MCF 10A (cell line): ENCODE measurements at places on chromosomes 4 and X. TPM values are rescaled to one million over a fixed set of nuclear protein-coding genes. Genes with fewer than 3 reads are reported as not detected.

Gene CSAG3
- total RNA-seq: not detected in 2 replicates

Gene TCEAL6
- not detected in 2 replicates for total RNA-seq

Gene CLCN5
- total RNA-seq: 4.9 and 6.7 TPM in 2 replicates

Gene FDCSP
- not detected in 2 replicates for total RNA-seq

Gene EGFL6
- not detected in 2 replicates for total RNA-seq

Gene EXOC1L
- not detected in 2 replicates for total RNA-seq

Gene GC
- total RNA-seq: not detected in 2 replicates

Gene TFE3
- 45.3 and 71.7 TPM in 2 replicates for total RNA-seq

GRCh38 chr4:103443324-103443723 lies 245.2 kb upstream of the CENPE start:
- H3K4me1 ChIP-seq: no peaks in the 10 kb centered on the region
- no peak overlapping the region for H3K27ac ChIP-seq
- H3K36me3 ChIP-seq: no peaks in the 10 kb centered on the region
- peak; percentile 46 for DNase-seq
- H3K4me3 ChIP-seq: no peak overlapping the region

DNA sequence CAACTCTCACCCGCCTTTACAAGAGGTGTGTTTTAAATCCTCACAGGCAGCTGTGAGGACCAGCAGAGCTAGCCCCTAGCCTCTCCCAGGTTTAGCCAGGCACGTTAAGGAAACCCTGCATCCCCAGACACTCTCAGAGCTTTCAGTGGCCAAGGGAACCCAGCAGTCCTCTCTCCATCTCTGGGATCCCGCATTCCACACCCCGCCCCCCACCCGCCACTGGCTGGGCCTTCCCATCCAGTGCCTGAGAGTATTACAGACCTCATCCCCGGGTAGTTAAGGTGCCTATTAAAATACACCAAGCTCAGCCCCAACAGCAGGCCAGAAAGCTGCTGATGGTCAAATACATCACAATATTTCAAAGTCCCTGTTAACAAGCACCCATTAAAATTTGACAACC lies 256.2 kb downstream of the BCOR start:
- H3K36me3 ChIP-seq: no peaks in the 10 kb centered on the region
- H3K27ac ChIP-seq: no peak overlapping the region
- no peak overlapping the region for H3K4me3 ChIP-seq
- no peaks in the 10 kb centered on the region for H3K4me1 ChIP-seq
- peaks cover 43% of the 10 kb centered on the region for H3K27me3 ChIP-seq
- no peak for DNase-seq

DNA sequence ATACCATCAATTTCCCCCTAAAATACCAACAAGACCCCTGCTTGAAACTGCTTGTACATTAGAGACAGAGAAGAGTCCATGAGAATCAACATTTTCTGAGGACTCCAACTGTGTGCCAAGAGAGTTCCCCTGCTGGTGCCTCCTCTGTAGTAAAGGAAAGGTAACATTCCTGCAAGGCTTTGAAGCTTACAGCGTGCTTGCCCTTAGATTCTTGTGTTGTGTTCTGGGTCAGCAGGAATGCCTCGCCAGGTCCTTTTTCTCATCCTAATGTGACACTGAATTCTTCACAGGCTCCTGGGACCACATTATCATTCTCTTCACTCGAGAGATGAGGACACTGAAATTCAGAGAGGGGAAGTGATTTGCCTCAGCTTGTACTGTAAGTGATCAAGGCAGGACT lies 9.7 kb upstream of the EOLA2 start:
- peaks cover 43% of the 10 kb centered on the region for H3K27me3 ChIP-seq
- no peak overlapping the region for H3K27ac ChIP-seq
- H3K36me3 ChIP-seq: peaks cover 11% of the 10 kb centered on the region
- no peaks in the 10 kb centered on the region for H3K4me1 ChIP-seq

DNA sequence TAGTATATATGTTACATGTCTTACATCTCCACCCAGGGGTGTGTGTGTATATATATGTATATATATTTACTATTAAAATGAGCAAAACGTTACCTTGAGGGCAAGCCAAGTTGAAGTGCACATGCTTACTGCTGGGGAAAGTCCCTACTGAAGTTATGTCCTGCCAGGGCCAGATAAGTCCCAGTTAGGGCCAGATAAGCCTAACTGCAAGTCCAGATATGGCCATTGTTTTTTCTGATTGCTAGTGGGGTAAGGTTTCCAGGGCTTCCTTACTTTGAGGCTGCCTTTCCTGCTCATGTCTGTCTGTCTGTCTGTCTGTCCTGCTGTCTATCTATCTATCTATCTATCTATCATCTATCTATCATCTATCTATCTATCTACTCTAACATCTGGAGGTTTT lies 19.3 kb upstream of the ZNF81 start:
- H3K4me3 ChIP-seq: no peak overlapping the region
- DNase-seq: no peak
- H3K4me1 ChIP-seq: peaks cover 16% of the 10 kb centered on the region
- H3K27me3 ChIP-seq: no peaks in the 10 kb centered on the region
- no peak overlapping the region for H3K27ac ChIP-seq
- H3K36me3 ChIP-seq: peaks cover 6% of the 10 kb centered on the region

DNA sequence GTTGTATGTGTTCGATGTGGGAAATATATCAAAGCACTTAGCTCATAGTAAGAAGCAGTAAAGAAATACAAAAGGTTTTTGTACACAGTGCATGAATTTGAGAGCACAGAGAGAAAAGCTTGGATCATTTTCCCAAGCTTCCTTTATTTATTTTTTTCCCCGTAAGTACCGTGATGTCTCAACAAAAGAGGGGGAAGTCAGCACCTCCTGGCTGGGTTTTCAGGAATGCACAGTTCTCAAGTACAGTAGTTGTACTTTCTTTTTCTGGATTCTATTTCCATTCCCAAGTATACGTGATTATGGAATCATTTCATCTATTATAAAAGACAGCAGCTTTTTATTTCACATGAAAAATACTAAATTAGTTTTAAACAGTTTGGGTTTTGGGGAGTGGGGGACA lies 171.5 kb upstream of the EDNRA start:
- no peak overlapping the region for H3K27ac ChIP-seq
- DNase-seq: no peak
- no peaks in the 10 kb centered on the region for H3K36me3 ChIP-seq
- no peak overlapping the region for H3K4me3 ChIP-seq

DNA sequence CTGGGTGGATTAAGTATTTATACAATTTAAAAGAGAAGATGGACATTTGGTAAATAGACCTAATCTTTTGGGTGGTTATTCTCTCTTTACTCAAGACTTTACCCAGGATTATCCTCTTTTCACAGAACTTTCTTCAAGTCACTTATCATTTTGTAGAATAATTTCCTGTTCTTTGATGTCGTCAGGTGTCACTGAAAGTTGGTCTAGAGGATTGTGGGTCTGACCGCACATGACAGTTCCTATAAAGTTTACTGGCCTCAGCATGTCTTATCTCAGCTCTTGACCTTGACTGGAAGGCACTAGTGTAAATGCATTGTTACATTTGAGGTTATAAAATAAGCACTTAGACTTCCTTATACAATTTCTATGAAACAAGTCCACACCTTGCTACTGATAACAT lies 139.9 kb upstream of the SLC4A4 start:
- H3K4me3 ChIP-seq: no peak overlapping the region
- H3K27me3 ChIP-seq: no peaks in the 10 kb centered on the region
- no peaks in the 10 kb centered on the region for H3K36me3 ChIP-seq
- no peaks in the 10 kb centered on the region for H3K4me1 ChIP-seq

GRCh38 chr4:8254076-8254475 lies 15.5 kb upstream of the HTRA3 start:
- H3K27ac ChIP-seq: no peak overlapping the region
- no peaks in the 10 kb centered on the region for H3K27me3 ChIP-seq

DNA sequence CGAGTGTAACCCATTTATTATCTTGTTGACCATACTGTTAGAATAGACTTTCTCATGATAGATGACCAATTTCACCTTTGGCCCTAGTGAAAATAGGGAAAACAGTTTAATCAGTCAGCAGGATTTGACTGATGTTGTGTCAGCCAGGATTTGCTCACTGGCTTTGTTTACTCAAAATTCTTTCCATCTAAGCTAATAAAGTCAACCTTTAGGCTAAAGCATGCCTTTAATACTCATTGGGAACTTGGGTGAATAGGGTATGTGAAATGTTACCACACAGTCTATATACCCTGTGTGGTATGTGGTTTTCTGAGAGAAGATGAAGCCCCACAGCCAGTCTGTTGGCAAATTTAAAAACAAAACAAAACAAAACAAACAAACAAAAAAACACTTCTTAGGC lies 18.7 kb upstream of the SPANXB1 start:
- H3K27ac ChIP-seq: no peak overlapping the region
- H3K4me3 ChIP-seq: no peak overlapping the region

- H3K4me3 ChIP-seq: no peak overlapping the region
- no peaks in the 10 kb centered on the region for H3K36me3 ChIP-seq
- DNase-seq: peak; percentile 14
- no peaks in the 10 kb centered on the region for H3K4me1 ChIP-seq
- H3K27me3 ChIP-seq: no peaks in the 10 kb centered on the region
Measured at GRCh38 chr4:11165052-11165451, 263.6 kb downstream of the HS3ST1 start.

DNA sequence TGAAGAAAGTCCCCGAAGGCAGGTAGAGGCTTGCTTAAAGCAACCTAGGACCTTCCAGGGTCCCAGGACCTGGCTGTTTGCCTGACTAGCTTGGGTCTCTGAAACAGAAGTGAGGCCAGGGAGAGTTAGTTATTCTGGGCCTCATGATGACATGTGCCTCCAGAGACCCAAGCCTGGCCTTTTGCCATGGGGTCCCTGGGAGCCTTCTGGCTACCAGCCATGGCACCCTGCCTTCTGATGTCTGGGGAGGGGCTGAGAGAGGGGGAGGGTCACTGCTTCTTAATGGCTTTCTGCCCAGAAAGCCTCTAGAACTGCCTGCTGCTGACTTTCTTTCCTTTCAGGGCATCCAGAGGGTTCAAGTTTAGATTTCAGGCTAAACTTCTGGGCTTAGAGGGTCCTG lies 1.0 kb upstream of the STARD8 start:
- H3K36me3 ChIP-seq: no peaks in the 10 kb centered on the region
- H3K4me3 ChIP-seq: no peak overlapping the region
- peaks cover 6% of the 10 kb centered on the region for H3K4me1 ChIP-seq

GRCh38 chrX:19544693-19545305 lies 29.5 kb upstream of the MAP3K15 start:
- H3K27ac ChIP-seq: no peak overlapping the region
- H3K4me3 ChIP-seq: no peak overlapping the region
- no peaks in the 10 kb centered on the region for H3K36me3 ChIP-seq
- H3K27me3 ChIP-seq: peaks cover 66% of the 10 kb centered on the region
- peak; percentile 71 for DNase-seq

GRCh38 chrX:85903692-85904471 lies 143.5 kb downstream of the CHM start:
- H3K4me3 ChIP-seq: no peak overlapping the region
- H3K27ac ChIP-seq: no peak overlapping the region
- no peaks in the 10 kb centered on the region for H3K27me3 ChIP-seq
- no peaks in the 10 kb centered on the region for H3K36me3 ChIP-seq
- no peaks in the 10 kb centered on the region for H3K4me1 ChIP-seq

GRCh38 chrX:110293658-110294057 lies 24.2 kb downstream of the AMMECR1 start:
- H3K4me1 ChIP-seq: peaks cover 5% of the 10 kb centered on the region
- no peak overlapping the region for H3K4me3 ChIP-seq
- H3K36me3 ChIP-seq: peaks cover 7% of the 10 kb centered on the region
- DNase-seq: no peak

GRCh38 chr4:88599298-88599697 lies 7.0 kb downstream of the HERC3 start:
- no peaks in the 10 kb centered on the region for H3K27me3 ChIP-seq
- H3K4me3 ChIP-seq: peak overlapping the region; percentile 50
- peaks cover 40% of the 10 kb centered on the region for H3K4me1 ChIP-seq
- H3K36me3 ChIP-seq: peaks cover 56% of the 10 kb centered on the region
- no peak for DNase-seq
- peak overlapping the region; percentile 84 for H3K27ac ChIP-seq

DNA sequence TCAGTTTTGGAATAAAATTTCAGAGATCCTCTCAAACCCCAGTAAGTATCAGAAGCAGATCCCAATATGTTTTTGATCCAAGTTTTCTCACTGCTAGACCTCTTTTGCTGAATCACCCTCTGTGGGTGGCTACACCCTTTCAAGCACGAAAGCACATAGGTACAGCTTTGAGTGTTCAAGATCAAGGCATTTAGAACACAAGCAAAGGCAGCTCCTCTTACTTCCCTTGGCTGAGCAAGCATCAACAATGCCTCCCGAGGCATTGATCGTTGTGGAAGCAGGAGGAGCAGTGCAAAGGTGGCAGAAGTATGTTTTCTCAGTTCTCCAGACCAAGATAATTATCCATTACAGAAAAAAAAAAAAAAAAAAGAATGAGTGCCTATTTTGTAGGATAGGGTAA lies 72.0 kb upstream of the TSPAN7 start:
- no peaks in the 10 kb centered on the region for H3K36me3 ChIP-seq
- H3K4me1 ChIP-seq: peaks cover 4% of the 10 kb centered on the region
- H3K27ac ChIP-seq: no peak overlapping the region
- H3K27me3 ChIP-seq: peaks cover 45% of the 10 kb centered on the region
- H3K4me3 ChIP-seq: no peak overlapping the region
- no peak for DNase-seq

- no peak for DNase-seq
- H3K27ac ChIP-seq: no peak overlapping the region
- H3K36me3 ChIP-seq: peaks cover 5% of the 10 kb centered on the region
- peaks cover 10% of the 10 kb centered on the region for H3K27me3 ChIP-seq
- no peak overlapping the region for H3K4me3 ChIP-seq
Measured at GRCh38 chr4:169840554-169840953, 82.8 kb upstream of the HPF1 start.

GRCh38 chr4:2607822-2608221 lies 71.4 kb downstream of the FAM193A start:
- H3K27ac ChIP-seq: no peak overlapping the region
- no peaks in the 10 kb centered on the region for H3K27me3 ChIP-seq
- no peak overlapping the region for H3K4me3 ChIP-seq
- peaks cover 18% of the 10 kb centered on the region for H3K36me3 ChIP-seq
- H3K4me1 ChIP-seq: peaks cover 5% of the 10 kb centered on the region
- DNase-seq: no peak
